ENCODE measurements at places on chromosomes 12 and 14.

DNA sequence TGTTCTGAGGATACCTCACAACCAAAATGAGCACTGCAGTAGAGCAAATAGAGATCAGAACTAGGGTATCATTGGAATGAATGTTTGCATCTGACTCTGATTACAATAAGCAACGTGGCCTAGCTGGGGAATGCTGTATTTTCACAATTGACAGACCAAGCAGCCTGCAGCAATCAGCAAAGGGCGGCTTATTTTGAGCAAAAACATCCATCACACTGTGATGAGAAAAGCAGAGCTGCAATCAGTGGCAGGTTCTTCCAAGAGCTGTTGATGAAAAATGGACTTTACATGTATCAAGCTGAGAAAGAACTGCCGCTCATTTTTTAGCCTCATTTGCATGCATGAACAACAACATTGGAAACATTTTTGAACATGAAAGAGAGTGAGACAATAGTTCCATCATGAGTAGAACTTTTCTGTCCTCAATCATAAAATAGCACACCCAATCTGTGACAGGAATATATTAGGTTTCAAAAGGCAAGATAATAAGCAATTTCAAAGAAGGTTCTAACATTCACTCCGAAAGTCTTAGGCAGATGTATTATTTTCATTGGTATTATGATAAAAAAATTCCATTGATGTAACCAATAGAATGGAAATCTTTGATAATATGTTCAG is 249.7 kb upstream of the FBXO33 start:
- no peak for DNase-seq

DNA sequence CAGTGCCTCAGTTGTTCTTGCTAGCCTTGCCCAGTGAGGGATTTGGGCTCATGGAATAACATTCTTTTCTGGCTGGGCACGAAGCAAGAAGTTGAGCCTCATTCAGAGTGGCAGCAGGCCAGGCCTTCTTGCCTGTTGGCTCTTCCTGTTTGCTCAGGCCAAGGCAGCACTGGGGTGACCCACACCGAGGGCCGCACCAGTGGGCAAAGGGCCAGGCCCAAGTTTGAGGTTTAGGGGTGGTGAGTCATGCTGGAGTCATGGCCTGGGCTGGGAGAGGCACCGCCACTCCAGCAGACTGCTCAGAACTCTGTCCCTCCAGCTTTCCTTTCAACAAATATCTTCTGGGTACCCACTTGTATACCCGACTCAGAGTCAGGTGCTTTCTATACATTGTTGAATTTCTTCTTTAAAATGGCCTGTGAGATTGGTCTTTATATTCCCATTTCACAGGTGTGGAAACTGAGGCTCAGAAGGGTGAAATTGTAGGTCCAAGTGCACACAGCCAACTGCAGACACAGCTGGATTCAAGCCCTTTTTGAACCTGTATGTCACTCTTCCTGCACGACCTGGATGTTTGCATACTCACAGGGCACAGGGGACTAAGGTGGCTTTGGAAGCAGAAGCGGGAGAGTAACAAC is 279.4 kb downstream of the FOXN3 start:
- DNase-seq = no peak

GRCh38 chr14:71244341-71244740 is 337.1 kb downstream of the PCNX1 start:
- DNase-seq = no peak

- DNase-seq = no peak
These were observed 154.2 kb downstream of the MSRB3 start for GRCh38 chr12:65432651-65433050.

DNA sequence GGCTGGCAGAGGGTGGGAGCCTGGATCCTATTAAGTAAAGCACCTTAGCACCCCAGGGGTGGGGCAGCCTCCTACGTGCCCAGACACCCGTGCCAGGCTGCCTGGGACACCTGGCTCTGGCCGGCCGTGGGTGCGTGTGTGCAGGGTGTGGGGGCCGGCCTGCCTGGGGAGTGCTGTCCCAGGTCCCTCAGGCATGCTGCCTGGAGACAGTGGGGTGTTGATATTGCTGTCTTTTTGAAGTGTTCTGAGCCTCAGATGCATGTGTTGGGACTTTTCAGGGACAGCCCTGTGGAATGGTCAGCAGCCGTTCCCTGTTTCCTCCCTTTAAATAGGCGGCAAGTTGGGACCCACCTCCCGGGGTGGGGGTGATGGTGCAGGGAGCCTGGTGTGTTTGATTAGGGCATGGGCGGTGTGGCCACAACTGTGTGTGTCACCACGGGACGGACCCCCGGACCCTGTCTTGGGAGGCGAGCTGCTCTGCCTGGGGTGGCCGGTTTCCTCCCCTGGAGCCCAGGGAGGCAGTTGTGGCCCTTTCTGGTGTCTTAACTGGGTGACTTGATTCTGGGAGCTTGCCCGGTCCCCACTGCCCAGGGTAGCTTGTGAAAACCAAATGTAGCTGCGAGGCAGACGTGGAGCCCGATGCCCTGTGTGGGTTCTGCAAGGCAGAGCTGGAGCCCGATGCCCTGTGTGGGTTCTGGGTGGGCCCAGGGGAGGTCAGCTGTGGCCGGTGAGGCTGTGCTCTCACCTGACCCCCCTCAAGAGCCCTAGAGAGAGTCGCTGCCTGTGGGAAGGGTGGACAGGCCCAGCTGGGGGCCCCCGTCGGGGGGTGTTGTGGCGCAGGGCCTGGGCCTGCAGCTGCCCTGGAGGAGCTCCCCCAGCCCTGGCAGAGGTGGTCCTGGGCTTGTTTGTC is 8.2 kb downstream of the ULK1 start:
- DNase-seq = no peak

- no peak for DNase-seq
These were observed 1861.7 kb upstream of the SEL1L start for GRCh38 chr14:83395321-83395720.

- DNase-seq = no peak
These were observed 59.5 kb downstream of the GALNT8 start for GRCh38 chr12:4779749-4780148.

- no peak for DNase-seq
These were observed 6.4 kb downstream of the ITGB7 start for GRCh38 chr12:53200458-53201176.

DNA sequence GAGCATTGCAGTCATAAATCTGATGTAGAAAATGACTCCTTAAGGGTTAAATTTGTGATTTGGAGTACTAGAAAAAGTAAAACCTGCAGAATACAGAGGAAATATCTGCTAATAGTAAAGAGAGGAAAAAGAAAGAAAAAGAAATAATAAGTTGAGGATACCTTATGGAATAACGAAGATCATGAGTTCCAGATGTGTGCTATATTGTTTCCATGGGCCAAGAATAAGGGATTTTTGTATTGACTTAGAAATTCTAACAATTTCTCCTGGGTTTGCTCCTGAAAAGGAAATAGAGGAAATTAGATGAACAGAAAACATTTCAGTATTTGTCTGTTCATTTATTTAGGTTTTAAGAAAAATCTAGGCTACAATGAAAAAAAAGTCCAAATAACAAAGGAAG is 115.3 kb downstream of the ALG10B start:
- DNase-seq = no peak

DNA sequence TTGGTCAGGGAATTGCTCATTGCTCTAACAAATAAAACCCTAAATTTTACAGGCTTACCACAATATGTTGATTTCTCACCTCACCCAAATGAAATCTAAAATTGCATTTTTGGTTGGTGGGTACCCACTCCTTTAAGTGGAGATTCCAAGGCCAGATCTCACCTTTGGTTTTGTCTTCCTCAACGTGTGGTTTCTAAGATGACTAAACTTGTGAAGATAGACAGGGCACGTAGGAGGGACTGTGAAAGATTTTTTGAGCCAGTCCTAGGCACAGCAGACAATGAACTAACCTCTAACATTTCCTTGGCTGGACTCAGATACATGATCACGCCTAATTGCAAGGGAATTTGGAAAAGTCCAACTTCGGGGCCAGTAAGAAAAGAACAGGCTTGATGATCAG is 1003.9 kb downstream of the FLRT2 start:
- DNase-seq = no peak

DNA sequence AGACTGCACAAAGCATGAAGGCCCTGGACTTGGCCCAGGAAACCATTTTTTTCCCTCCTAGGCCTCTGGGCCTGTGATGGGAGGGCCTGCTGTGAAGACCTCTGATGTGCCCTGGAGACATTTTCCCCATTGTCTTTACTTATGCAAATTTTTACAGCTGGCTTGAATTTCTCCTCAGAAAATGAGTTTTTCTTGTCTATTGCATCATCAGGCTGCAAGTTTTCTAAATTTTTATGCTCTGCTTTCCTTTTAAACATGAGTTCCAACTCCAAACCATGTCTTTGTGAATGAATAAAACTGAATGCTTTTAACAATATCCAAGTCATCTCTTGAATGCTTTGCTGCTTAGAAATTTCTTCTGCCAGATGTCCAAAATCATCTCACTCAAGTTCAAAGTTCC is 43.7 kb upstream of the TRHDE start:
- no peak for DNase-seq

- peak; percentile 85 for DNase-seq
These were observed 9.8 kb upstream of the HSP90AA1 start for GRCh38 chr14:102096569-102097188.

DNA sequence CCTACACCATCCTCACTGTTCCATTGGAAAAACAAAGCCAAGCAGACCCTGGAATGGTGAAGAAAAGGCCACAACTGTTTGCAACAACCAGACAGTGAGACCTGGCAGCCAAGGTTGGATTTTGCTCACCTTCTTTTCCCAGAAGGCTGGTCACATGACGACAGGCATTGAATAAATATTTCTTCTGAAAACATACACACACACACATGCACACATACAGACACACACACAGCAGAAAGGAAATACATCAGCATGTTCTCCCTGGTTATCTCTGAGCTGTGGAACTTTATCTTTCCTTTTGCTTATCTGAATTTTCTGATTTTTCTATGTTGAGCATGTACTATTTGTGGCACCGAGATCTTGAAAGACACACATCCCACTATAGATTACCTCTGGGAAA is 38.0 kb upstream of the CCDC60 start:
- DNase-seq = no peak

DNA sequence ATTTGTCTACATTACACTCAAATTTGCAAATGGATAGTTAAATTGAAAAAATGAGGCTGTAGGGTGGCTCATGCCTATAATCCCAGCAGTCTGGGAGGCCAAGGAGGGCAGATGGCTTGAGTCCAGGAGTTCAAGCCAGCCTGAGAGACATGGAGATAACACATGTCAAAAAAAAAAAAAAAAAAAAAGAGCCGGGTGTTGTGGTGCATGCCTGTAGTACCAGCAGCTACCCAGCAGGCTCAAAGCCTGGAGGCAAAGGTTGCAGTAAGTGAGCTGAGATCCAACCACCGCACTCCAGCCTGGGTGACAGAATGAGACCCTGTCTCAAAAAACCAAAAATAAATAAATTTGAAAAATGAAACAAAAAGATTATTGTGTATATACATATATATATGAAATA is 119.9 kb upstream of the MGAT4C start:
- no peak for DNase-seq
